ENCODE measurements at places on chromosomes 3 and 15.

DNA sequence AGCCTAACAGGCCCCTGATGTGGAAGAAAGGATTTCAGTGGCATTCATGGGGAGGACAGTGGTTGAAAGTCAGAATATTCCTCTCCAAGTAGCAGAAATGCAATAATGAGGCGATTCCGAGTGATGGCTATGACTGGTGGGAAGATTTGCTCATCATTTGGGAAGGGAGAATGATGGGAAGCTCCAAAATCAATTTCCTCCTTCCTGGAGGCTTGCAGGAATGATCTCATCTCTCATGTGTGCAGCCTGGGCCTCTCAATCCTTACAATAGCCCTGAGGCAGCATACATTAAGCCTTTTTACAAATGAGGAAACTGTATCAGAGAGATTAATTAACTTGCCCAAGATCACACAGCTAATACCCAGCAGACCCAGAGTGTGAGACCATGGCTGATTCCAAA, 58.7 kb downstream of the BOC start:
- DNase-seq, result no peak

- no peak for DNase-seq
Observed at GRCh38 chr3:38038447-38038911, 529 bp upstream of the DLEC1 start.

DNA sequence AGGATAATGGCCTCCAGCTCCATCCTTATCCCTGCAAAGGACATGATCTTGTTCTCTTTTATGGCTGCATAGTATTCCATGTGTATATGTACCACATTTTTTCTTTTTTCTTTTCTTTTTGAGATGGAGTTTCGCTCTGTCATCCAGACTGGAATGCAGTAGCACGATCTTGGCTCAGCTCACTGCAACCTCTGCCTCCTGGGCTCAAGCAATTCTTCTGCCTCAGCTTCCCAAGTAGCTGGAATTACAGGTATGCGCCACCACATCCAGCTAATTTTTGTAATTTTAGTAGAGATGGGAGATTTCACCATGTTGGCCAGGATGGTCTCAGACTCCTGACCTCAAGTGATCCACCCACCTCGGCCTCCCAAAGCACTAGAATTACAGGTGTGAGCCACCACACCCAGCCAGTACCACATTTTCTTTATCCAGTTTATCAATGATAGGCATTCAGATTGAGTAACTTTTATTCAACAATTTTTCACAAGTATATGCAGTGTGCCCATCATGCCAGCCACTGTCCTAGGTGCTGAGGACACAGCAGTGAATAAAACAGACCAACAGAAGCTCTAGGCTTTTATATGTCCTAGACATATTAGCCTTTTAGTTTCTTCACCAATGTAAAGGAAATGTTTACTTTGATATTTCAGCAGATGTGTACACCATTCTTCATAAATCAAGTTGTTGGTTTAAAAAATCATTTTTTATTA, 815.2 kb downstream of the FHIT start:
- DNase-seq, result no peak

DNA sequence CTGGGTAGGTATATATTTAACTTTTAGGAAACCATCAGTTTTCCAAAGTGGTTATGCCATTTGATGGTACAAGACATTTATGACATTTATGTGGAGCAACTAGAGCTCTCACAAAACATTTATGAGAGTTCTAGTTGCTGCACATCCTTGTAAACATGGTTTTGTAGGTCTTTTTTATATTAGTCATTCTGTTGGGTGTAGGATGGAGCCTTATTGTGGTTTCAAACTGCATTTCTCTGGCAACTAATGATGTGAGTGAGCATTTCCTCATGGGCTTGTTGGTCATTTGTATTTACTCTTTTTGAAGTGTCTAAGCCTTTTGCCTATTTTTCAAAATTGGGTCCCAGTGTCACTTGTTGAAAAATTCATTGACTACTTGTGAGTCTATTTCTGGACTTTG, 45.7 kb upstream of the MGLL start:
- no peak for DNase-seq

GRCh38 chr15:87267798-87268197, 988.7 kb downstream of the NTRK3 start:
- DNase-seq, result no peak
